ENCODE measurements at places on chromosomes 7 and 10.

- DNase-seq: no peak
Measured at GRCh38 chr7:41003611-41003940, 699.3 kb downstream of the INHBA start.

DNA sequence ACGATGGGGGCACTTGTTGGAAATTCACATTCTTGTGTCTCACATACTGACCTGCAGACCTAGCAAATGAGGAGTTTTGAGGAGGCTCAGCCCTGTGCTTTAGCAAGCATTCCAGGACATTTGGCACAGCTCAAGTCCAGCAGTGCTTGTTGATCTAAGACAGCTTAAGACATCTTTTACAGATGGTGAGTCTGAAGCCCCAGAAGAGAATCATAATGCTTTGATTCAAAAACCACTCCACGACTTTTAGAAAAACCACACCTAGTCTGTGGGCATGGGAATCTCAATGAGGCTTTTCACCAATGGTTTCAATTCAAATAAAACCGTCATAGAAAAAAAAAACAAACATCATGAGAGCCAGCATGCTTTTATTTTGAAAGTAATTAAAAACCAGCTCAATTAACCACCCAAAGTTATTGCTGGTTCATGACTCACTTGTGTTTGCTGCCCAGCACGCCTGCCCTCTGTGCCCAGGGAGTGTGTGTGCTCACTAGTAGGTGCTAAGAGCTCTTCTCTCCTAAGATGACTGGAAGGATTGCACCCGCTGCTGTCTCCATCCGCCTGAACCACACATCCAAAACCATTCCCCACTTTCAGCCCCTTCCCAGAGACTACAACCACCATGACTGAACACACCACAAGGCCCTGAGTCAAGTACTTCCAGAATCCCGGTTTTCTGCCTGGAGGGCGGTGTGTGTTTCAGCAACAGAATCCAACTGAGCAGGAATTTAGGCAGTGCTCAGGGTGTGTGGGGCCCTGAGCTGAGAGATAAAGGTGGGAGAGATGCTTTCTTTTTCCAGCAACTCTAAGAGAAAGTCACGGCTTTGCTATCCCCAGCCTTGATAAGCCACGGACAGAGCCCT, 130.2 kb upstream of the ADAM12 start:
- peak; percentile 72 for DNase-seq

GRCh38 chr10:56844978-56845529, 484.0 kb upstream of the ZWINT start:
- DNase-seq: no peak

- no peak for DNase-seq
Measured at GRCh38 chr10:22501863-22502262, 156.6 kb downstream of the SPAG6 start.

GRCh38 chr7:136166521-136166920, 189.4 kb upstream of the MTPN start:
- DNase-seq: no peak
